ENCODE measurements at places on chromosomes 11 and 22.
A peak's percentile ranks its signal among the peaks of the same experiment; 100 is the strongest.

DNA sequence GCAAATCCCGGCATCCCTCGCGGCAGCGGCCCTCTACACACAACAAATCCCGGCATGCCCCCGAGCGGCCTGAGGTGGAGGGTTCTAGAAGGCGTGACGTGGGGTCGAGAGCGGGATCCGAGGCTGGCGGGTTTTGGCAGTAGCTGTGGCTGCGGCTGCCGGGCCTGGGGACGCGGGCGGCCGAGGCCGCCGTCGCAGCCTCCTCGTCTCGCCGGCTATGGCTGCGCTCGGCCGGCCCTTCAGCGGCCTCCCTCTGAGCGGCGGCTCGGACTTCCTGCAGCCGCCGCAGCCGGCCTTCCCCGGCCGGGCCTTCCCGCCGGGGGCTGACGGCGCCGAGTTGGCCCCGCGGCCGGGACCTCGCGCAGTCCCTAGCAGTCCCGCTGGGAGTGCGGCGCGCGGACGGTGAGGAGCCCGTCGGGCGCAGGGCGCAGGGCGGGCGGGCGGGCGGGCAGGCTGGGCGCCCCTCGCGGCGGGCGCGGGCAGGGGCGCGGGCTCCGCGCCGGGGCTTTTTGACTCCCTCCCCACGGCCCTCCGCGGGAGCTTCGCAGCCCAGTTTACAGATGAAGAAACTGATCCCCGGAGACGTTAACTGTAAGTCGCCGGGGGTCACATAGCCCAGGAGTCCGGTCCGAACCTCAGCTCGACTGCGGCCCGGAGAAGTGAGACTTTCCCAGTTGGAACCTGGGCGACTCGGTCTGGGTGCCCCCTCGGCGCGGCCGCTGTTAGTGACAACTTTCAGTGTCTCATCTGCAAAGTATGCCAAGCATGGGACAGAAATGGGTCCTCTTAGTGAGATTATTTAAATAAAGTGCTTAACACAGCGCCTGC is at the start of gene CCDC117:
Gene CCDC117 (plus strand): TSS at position 63 of the 828 bp plus-strand sequence. CDS start 155 bp downstream, at position 218.
- peak; percentile 99 for DNase-seq

DNA sequence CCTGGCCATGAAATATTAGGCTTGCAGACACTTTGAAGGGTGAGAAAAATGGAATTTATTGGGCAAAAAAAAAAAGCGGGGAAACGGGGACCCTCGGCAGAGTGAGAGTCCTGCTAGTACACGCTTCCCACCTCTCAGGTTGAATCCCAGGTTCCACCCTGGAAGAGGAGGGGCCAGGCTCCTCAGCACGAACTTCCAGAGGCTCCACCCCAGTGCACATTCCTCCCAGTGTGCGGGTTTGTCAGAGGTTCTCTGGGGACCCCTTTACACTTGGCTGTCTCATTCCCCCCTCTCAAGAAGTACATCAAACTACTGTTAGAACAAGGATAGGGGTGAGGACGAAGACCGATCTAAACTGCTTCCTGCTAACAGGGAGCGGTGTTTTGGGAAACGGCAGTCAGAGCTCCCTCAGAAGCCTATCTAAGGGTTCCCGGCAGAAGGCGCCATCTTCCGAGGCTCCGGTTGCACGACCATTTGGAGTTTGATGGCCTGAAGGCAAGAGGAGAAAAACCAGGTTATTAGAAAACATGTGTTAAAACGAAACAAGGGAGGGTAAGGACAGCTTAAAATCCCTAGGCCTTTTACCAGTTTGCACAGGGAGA is 27.5 kb downstream of the FOLR3 start:
- DNase-seq, result no peak

DNA sequence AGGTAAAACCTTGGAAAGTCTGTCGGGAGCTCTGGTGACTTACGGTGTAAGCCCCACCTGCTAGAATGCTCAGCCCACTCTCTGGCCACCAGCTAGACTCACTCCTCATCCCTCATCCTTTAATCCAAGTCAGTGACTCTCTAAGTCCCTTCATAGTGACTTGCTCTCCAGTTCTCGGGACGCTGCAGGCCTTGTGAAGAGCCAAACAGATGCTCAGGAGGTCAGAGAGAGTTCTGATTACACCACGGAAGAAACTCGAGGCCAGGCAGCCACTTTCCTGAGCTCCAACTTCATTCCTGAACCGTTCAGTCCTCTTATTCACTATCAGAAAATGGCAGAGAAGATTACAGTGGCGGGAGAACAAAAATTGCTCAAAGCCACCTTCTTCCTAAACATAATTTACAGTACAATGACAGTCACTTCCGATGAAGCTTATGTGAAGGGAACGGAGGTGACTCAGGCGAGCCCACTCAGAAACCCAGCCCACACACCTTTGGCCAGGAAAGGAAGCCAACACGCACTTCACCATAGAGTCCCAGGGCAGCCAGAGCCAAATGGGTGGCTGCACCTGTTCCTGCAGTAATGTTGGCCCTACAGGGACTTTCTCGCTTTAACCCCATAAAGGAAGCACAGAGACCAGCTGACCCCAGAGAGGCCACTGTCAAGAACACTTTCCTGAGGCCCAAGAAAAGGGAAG is 100.4 kb downstream of the GALNT18 start:
- no peak for DNase-seq

GRCh38 chr22:26806445-26807175 is 149.2 kb downstream of the MIAT start:
- DNase-seq, result no peak

DNA sequence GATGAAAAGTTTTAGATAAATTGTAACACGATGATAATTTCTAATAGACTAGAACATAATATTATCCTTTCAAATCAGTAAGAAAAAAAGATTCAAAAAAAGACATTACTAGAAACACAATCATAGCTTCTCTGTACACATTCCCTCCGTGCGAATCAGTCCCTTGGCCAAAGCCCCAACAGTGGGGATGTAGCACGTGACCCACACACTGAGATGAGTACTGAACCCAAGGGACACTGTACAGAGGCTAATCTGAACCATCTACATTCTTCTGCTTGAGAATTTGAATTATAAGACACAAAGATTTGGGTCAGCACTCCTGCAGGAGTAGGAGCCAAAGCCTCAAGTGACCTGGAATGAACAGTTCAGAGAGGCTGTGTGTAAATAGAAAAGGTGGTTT is 353.7 kb downstream of the INSC start:
- DNase-seq, result no peak

GRCh38 chr11:75593286-75593915 is 31.3 kb downstream of the SERPINH1 start:
- DNase-seq, result no peak

- no peak for DNase-seq
Observed at GRCh38 chr11:79076526-79077115, 364.2 kb downstream of the TENM4 start.

- DNase-seq, result no peak
Observed at GRCh38 chr11:79487412-79487811, 46.6 kb upstream of the TENM4 start.

DNA sequence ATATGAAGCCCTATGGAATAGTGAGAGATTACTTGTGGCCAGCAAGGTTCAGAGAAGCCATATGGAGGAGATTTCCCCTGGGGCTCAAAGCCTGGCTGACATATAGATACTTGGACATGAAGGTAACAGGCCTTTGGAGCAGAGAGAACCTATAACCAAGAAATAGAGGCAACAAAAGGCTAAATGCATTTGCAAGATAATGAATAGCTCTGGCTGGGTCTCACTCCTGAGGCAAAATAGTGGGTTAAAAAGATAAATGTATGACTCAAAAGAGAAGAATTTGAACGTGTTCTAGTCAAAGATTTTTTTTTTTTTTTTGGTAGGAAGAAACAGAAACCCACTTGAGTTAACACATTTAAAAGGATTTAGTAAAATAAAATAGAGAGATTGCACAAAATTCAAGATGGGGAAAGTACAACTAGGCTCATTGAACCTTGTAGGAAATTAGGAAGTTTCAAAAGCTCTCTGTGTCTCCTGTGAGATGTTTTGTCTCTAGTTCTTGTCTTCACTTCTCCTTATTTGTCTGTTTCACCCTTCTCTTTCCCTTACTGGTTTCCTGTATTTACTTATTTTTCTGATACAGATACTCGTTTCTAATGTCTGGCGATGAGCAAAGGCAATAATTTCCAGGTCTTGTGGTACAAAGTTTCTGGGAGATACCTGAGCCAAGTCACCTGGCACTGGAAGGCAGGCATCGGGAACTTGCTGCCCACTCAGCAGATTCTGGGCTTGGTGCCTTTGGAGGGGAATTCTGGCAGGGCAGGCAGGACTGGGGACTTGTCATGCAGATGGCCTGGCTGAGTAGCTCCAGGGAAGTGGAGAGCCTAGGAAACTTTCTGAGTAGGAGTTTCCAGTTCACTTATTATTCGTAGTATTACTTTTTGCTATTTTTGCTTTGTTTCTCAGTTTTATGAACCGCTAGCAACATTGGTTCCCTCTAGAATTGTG is 49.2 kb upstream of the SESN3 start:
- DNase-seq, result peak; percentile 53

DNA sequence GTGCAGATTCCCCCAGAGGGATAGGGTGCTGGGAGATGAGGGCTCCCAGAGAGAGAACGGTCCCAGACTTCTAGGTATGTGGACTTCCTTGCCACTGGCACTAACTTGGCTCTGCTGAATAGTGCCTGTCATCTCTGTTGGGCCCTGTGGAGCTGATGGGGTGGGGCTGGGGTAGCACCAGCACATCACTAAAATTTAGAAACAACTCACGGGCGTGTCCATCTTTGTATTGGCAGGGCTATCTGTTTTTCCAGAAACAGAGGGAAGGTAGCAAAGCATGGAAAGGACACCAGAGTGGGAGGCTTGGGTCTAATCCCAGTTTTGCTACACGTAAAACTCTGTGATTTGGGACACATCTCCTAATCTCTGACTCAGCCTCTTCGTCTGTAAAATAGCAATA is 25.8 kb downstream of the SWAP70 start:
- DNase-seq, result no peak

DNA sequence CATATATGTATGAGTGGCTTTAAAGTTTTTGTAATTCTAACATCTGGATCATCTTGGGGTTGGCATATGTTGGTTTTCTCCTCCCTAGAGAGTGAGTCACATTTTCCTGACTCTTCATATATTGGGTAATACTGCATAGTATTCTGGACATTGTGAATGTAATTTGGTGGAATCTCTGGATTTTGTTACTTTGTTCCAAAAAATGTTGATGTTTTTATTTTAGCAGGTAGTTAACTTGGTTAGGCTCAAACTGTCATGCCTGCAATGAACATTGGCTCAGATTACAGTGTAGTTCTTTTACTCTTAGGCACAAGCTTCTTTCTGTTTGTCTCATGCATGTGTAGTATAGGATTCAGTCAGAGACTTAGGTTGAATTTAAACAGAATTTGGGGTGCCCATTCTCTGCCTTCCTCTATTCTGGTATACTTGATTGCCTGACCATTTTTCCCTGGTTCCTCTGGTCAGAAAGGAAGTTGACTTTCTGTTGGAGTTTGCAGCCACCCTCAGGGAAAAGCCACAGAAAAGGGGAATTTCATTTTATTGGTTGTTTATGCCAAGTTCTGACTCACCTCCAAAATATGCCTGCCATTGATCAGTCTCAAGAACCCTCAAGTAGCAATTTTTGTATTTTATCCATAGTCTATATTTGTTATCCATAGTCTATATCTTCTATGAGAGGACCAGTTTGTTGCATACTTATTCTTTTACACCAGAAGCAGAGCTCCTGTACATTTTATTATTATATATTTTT is 151.7 kb downstream of the UVRAG start:
- DNase-seq, result no peak

DNA sequence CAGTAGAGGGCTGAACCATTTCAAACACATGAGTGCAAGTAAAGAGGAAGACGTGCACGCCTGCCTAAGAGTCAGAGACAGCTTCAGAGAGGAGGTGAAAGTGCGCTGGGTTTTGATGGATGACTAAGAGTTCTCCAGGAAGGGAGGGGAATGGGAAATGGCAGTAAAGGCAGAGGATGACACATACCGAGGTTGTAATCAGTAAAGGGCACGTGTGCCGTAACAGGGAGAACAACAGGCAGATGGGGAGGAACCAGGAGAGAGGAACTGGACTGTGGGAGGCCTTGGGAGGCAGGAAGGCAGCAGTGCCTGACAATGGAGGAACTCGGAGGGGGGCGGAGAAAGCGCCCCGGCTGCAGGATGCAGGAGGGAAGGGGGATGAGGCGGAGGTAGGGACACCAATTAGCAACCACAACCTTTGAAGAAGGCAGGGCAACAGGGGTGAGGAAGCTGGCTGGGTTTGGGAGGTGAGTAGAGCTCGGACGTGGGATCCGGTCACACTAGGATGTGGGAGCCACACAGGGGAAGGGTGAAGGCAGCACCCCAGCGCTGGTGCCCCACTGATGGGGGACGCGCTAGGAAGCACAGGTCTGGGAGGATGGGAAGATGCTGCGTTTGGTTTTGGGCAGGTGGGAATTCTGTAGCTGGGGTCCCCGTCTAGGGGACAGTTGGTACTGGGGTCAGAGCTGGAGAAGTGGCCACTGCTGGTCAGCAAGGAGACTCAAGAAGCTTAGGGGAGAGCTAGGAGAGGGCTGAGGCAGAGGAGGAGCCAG is 67.4 kb downstream of the SCUBE1 start:
- DNase-seq, result no peak

DNA sequence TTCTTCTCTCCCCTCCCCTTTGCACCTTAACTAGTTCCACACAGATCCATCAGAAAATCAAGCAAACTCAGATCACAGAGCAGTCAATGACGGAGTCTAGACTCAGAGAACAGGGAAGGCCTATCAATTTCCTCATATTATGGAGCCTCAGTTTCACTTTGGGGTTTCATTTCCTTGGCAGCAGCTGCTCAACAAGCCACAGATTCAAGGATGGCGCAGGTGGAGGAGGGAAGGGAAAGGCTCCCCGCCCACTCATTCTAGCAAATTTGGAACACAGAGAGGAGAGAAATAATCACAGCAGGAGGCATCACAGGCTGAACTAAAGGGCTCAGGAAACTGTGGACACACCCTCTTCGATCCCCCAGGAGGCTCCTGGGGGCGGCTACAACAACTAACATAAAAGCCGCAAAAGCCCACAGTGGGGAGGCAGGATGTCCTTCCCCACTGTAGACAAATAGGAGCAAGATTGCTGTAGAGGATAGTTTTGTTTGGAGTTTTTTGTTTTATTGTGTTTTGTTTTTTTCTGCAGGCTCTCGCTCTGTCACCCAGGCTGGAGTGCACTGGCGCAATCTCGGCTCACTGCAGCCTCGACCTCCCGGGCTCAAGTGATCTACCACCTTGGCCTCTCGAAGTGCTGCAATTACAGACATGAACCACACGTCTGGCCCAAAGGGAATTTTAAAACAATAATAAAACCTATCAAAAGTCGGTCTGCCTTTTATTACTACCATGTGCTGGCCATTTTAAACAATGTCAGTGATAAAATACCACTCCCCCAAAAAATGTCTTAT is 3.4 kb downstream of the PLAAT3 start:
- no peak for DNase-seq

DNA sequence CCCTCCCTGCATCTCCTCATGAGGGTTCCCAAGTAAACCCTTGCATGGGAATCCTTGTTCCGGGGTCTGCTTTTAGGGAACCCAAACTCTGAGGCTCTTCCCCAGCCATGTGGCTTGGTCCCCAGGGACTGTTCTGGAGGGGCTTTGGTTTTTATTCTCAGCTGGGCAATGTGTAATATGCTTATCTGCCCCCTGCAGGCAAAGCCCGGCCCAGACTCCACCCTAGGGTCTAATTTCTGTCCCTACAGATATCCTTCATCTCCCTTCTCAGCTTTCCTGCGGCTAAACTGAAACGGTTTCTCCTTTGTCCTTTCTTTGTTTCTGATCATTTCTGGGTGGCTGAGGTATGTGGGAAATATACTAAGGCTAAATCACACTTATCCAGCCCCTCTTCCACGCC is 37.1 kb downstream of the TST start:
- DNase-seq, result no peak

GRCh38 chr11:41781441-41781840 is 322.0 kb upstream of the LRRC4C start:
- DNase-seq, result no peak

- DNase-seq, result no peak
Observed at GRCh38 chr22:24112188-24112587, 69.1 kb upstream of the SUSD2 start.
